ENCODE measurements at places on chromosomes 13 and 19.
A peak's percentile ranks its signal among the peaks of the same experiment; 100 is the strongest.

GRCh38 chr19:39236527-39236926 lies 8.3 kb downstream of the IFNL3 start:
- peak; percentile 8 for DNase-seq

DNA sequence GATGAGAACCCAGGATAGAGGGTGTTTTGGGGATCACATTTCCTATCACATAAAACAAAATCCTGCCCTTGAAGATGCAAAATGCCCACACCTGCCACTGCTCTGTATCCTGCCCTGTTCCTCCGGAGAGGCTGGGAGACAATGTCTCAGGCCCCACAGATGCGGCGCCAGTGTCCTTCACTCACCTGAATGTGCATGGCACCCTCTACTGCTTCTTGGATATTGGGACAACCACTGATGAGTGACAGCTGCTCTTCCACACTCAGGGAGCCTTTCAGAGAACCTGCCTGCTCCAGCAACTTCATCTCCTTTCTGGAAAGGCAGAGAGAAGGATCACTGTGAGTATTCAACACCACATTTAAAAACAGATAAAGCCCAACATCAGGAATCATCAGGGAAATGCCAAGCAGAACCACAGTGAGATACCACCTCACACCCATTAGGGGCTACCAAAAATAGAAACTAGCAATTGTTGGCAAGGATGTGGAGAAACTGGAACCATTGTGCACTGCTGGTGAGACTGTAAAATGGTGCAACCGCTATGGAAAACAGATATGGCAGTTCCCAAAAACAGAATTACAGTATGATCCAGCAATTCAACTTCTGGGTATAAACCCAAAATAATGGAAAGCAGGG lies 36.4 kb downstream of the CRYL1 start:
- no peak for DNase-seq

GRCh38 chr19:40954573-40954972 lies 36.5 kb upstream of the CYP2B6 start:
- DNase-seq: no peak

- no peak for DNase-seq
Measured at GRCh38 chr13:21445759-21446158, 13.3 kb downstream of the ZDHHC20 start.

GRCh38 chr19:33988601-33989000 lies 183.7 kb upstream of the LSM14A start:
- no peak for DNase-seq

DNA sequence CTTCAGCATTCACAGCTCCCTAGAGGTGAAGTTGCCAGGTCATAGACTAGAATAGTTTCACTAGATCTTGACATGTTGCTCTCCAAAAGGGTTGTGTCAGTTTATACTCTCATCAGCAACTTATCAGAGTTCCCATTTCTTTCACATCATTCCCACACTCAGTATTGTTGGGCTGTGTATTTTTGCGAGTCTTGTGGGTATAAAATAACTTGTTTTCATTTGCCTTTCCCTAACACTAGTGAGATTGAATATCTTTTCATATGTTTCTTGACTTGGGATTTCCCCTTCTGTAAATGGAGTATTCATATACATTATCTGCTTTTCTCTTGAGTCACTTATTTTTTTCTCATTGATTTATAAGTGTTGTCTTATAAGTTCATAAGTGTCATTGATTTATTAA lies 55.2 kb upstream of the GPR183 start:
- DNase-seq: no peak

DNA sequence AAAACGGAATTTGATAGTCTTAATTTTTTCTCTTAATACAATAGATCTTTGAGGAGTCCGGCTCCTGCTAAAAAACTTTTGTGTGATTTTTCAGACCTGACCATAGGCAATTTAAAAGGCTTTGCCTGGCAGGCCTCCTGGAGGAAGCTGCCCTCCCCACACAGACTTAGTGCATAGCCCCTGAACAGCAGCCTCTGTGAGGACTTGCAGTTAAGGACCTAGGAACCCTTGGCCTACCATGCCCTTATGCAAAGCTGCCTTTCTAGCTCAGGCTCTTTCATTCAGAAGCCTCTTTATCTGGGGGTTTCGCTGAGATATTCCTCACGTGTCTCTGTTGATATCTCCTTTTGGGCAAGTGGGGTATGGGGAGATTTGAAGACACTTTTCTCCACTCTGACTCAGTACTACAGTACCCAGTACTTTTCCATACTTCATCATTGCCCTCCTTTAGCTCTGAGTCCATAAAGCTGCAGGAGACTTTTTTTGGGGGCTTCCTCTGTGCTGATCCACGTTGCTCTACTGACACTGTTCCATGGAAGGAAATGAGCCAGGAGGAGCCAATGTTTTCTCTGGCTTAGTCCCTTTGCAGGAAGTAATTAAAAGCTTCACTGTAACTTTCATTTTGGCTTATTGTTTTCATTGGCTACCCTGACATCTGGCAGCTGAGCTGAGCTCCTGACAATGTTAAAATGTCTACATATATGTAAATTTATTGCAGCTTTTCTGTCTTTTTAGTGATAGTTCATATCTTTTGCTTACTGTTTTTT lies 283.1 kb downstream of the TDRD3 start:
- DNase-seq: no peak

DNA sequence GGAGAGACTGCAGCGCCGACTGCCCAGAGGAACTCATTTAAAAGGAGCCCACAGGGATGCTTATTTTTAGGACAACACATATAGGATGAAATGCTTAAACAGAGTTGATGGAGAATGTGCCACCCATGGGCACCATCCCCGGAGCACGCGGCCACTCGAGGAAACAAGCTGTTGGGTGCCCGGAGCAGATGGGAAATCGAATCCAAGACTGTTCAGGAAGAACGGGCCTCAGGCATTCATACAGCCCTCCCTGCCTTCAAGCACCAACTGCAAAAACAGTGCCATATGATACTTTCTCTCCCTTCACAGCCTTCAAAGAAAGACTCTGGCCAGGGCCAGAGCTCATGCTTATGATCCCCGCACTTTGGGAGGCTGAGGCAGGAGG lies 40.2 kb downstream of the RAB20 start:
- DNase-seq: no peak

DNA sequence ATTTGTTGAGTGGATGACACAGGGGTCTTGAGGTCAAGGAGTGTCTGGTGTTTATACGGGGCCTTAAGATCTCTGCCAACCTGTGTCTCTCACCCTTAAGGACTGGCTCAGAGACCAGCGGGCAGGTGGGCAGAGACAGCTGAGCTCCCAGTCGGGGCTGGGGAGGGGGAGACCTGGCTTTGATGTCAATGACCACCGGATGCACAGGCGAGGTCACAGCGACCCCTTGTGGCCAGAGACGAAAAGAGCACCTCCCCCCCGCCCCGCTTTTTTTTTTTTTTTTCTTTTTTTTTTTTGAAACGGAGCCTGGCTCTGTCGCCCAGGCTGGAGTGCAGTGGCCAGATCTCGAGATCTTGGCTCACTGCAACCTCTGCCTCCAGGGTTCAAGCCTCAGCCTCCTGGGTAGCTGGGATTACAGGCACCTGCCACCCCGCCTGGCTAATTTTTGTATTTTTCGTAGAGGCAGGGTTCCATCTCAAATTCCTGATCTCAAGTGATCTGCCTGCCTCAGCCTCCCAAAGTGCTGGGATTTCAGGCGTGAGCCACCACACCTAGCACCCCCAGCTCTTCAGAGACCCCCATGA lies 12.1 kb upstream of the KLK14 start:
- peak; percentile 20 for DNase-seq

DNA sequence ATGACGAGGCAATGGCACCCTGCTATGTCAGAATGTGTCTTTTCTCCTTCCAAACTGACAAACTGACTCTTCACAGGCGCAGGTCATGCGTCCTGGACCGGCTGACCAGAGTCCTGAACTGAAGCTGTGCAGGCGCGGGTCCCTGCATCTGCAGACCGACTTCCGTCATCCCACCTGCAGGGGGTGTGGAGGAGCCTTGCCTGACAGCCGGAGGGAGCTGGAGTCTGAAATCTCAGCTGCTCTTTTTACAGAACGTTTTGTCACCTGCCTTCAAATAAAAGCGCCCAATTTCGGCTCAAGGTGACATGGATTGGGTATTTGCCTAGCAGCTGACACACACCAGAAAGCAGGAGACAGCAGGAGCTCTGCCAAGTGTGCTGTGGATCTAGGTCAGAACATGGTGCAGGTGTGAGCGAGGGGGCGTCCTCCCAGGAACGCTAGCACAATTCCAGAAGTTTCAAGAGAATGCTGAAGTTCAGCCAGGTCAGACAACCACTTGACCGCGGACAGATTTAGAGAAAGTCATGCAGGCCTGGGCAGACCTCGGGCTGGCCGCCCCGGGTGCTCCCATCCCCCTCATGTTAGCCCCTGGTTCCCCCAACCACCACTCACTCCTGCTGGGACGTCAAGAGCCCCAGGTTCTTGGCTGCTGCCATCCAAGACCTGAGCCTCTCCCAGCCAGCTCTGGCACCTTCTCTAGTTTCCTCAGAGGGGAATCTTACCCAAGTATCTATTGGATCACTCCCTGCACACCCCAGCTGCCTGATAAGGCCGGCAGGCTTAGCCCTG lies 32.8 kb downstream of the ELL start:
- DNase-seq: no peak

GRCh38 chr13:24288870-24289269 lies 20.5 kb upstream of the C1QTNF9 start:
- no peak for DNase-seq

DNA sequence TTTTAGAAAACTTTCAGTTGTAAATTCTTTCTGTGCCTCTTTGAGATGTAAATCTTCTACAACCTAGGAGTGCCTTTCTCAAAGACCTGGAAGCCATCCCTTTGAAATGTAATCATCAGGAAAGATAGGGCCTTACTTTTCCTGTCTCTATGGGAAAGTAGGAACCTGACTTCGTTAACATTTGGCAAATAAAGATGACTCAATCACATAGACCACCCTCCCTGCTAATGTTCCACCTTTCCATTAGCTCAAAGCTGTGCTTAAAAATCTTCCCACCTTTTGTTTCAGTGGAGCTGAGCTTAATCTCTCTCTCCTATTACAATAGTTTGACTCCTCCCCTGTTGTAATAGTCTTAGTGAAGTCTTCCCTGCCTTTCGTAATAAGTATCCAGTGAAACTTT lies 247.7 kb downstream of the OLFM4 start:
- DNase-seq: no peak

DNA sequence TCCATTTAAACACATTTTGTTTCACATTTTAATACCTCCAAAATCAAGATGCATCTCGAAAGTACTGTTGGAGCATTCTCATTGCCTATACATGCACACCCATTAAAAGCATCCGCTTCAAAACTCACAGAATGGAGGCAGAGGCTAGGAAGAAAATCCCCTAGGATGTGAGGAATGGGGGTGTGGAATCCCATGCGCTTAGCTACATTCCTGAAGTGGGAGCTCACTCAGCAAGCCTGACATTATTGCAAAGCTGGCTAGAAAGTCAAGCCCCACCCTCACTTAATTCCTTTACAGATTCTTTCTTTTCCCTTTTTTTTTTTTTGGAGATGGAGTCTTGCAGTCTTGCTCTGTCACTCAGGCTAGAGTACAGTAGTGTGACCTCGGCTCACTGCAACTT lies 4.6 kb upstream of the FAM32A start:
- no peak for DNase-seq

DNA sequence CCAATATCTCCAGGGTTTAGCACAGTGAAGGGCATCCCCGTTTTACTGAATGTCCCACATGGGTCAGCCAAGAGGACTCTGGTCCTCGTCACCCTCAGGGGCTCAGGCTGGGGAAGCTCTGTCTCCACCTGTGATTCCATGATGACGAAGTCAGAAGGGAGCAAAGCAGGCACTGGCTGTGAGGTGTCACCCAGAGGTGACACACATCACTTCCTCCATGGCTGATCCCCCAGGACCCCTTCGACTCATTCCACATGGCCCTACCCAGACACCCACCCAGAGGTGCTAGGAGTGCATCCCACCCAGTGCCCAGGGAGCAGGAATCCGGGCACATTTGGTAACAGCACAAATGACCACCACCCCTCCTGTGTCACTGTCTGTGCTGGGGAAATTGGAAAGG lies 145.2 kb upstream of the VSTM2B start:
- DNase-seq: no peak

DNA sequence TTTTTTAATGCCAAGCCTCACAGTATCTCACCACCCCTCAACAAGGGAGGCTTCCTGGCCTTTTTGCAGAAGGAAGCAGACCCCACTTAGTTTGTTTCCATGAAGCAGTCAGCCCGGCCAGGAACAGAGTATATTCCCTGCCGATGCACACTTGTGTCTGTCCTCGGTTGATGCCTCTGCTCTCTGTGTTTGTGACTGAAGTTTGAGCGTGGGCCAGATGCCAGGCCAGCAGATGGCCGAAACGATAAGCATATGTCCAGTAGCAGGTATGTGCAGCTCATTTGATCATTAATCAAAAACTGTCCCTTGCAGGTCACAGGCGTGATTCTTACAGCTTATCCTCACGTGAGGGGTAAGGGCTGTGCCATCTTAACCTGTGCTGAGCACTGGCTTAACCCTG lies 144.0 kb downstream of the IRS2 start:
- DNase-seq: no peak

- no peak for DNase-seq
Measured at GRCh38 chr13:23510979-23511735, 59.1 kb upstream of the TNFRSF19 start.

GRCh38 chr19:41957838-41958366 lies 1.2 kb downstream of the RABAC1 start:
- no peak for DNase-seq

- DNase-seq: no peak
Measured at GRCh38 chr19:45820413-45821102, 5.5 kb upstream of the RSPH6A start.

GRCh38 chr13:101736566-101736965 lies 284.1 kb downstream of the ITGBL1 start:
- DNase-seq: no peak

DNA sequence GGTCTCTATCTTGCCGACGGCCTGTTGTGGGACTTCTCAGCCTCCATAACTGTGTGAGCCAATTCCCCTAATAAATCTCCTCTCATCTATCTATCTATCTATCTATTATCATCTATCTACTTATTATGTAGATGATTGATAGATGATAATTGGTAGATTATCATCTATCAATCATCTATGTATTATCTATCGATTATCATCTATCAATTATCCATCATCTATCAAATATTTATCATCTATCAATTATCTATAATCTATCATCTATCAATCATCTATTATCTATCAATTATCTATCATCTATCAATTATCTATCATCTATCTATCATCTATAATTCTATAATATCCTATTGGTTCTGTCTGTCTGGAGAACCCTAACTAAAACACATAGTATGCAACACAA lies 33.5 kb downstream of the CYSLTR2 start:
- no peak for DNase-seq

DNA sequence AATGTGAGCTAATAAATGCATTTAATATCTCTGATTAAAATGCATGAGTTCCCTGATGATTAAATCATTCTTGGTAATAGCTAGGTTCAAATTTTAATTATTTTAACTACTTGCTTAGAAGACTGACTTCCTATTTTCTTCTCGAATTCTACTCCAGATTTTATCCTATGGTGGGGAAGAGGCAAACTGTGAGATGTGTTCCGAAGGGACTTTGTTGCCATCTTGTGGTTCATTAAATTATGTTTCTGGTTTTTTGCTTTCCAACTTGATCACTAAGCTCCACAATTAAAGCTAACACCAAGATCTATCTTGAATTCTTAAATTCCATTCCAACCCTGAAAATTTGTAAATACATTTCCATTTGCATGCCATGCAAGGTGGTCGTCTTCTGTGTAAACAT lies 538.4 kb upstream of the PCDH20 start:
- DNase-seq: no peak

- DNase-seq: no peak
Measured at GRCh38 chr13:111564606-111565005, 244.2 kb downstream of the TEX29 start.

- DNase-seq: no peak
Measured at GRCh38 chr19:19297759-19298158, 22.6 kb downstream of the SUGP1 start.

- no peak for DNase-seq
Measured at GRCh38 chr19:19179548-19180441, 9.7 kb upstream of the MEF2B start.
